ENCODE measurements at places on chromosomes 4 and X.
A peak's percentile ranks its signal among the peaks of the same experiment; 100 is the strongest.

DNA sequence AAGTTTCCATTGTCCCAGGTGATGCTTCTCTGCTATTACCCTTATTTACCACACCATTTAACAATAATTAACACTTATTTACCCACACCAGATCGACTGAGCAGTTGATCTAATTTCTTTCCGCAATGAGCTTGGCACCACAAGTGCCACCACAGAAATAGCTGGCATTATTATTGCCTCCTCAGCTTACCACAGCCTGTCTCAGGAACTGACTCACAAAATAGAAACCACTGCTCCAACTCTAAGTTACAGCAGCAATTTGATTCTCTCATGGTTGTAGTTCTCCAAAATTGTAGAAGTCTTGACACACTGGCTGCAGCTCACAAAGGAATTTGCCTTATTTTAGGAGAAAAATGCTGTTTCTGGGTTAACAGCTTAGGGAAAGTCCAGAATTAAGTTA lies 22.5 kb downstream of the ZNF721 start:
- DNase-seq = no peak

DNA sequence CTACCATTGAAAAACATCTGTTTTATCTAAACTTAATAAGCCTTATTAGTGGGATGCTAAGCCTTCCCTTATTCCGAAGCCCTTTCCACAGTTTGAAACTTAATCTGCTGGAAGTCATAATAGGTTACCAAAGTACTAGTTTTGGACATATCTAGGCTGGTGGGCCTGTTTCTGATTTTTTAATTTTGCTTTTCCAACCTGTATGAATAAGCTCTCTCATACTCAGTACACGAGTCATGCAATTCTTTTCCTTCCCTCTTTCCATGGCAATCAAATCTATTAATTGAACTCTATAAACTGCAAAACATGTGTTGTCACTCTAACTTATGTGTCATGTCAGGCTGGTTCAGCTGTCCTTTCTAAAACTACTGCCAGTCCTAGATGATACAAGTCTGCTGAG lies 91.0 kb downstream of the AMMECR1 start:
- DNase-seq = no peak

GRCh38 chrX:21658152-21658737 lies at the start of gene KLHL34:
Gene KLHL34, minus strand, starts transcription at chrX:21658330. Its CDS starts 542 bp downstream, at chrX:21657788.
- no peak for DNase-seq

DNA sequence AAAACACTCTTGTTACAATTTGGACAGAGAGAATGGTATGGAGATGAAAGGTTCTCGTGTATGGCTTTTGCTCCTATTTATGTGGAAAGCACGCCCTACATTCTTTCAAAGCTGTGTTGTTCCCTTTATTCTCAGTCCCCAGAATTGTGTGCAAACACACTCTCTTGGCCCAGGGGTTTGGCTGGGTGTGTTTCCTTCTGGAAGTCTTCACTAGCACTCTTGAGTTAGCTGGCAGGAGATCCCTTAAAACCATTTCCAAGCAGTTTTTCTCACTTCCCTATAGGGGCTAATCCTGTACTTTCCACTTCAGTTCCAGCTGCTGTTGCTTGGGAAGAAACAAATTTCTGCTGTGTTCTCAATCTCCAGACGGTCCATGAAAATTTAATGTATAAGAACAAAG lies 35.1 kb downstream of the FHL1 start:
- DNase-seq = no peak

- DNase-seq = no peak
Observed at GRCh38 chr4:150874338-150875226, 140.5 kb downstream of the LRBA start.

DNA sequence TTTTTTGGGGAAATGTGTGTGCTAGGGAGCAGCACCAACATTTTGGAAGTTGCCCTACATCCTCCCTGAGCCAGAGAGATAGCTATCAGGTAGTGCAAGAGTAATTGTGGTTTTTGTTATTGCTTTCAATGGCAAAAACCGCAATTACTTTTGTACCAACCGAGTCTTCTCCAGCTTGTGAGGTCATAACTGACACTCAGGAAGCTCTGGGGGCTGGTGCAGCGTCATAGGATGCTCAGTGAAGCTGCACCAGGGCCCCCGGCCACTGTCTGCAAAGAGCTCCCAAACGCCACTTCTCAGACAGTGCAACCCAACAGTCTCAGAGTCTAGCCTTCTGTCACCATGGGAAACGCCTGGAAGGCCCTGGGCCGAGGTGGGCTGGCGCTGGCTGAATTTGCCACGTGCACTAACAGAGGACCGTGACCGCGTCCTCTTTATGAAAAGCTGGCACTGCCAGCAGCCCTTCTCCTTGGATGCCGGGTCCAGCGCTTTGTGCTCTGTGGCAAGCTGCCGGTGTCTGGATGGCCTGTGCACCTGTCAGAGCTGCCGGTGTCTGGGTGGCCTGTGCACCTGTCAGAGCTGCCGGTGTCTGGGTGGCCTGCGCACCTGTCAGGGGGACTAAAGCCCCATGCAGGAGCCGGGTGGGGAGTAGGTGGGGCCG lies 19.4 kb downstream of the SH3TC1 start:
- no peak for DNase-seq

GRCh38 chr4:184099535-184099966 lies 118.1 kb downstream of the ENPP6 start:
- no peak for DNase-seq

DNA sequence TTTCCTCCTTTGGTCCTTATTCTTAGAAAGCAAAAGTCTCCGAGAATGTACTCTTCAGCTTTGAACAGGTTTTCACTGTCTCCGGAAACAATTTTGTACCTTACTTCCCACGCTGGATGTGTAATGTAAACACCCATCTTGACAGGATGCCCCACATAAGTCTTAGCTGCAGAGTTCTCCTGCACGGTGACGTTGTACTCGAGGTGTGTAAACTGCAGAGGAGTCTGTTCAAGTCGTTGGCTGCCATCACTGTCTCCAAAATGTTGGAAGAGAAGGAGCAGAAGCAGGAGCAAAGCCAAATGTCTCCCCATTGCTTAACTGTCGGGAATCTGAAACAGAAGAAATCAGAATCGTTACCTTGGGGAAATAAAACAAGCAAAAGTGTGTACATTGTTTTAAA lies 14.1 kb downstream of the FAT1 start:
- no peak for DNase-seq

DNA sequence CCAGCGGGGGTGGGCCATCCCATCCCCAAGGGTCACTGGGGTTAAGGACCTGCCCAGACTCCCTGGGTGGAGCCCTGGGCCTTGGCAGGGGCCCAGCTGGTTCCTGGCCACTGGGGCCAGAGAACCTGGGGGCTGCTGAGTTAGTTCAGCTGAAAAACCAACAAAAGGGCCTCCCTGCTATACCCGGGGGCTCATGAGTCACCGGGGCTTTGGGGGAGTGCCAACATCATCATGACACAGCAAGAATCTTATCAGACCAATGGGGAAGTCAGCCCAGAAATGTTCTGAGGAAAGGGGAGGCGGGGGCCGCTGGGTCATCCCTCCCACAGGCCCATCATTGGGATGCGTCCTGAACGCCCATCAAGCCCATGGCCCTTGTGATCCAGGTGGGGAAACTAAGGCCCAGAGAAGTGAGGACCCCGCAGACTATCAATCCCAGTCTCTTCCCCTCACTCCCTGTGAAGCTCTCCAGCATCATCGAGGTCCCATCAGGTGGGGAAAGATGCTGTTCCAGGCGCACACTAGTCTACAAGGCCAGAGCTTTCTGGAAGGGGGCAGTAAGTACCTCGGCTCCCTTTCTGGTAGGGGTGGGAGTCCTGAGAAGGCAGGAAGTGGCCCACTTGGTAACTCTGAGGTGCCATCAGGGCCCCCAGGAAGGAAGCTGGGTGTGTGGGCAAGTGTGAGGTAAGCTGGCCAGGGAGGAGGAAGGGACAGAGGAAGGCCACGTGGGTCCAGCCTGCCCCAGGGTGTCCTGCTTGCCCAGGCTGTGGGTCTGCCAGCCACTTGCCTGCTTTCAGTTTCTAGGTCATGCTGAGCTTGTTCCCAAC lies 4.5 kb downstream of the G6PD start:
- peak; percentile 89 for DNase-seq

- DNase-seq = no peak
Observed at GRCh38 chr4:55611358-55612059, 19.5 kb upstream of the PDCL2 start.

DNA sequence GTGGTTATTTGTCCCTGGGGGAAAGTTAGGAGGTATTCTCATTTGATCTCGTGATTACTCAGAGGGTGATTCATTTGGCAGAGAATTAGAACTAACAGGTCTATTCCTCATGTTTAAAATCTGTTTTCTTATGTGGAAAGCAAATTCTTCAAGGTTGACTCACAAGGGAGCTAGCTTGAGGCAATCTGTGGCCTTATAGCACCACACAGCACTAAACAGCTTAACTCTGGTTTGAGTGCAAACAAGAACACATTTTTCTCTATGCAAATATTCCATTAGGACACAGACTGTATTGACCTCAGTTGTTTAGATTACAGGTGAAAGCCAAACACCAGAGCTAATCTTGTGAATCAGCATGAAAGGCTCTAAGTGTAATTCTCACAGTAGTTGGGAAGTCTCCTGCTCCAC lies 694.4 kb upstream of the POU3F4 start:
- DNase-seq = no peak

- DNase-seq = no peak
Observed at GRCh38 chr4:105896461-105896942, 1.2 kb downstream of the NPNT start.

- no peak for DNase-seq
Observed at GRCh38 chr4:138301536-138301935, 59.4 kb upstream of the SLC7A11 start.

- no peak for DNase-seq
Observed at GRCh38 chr4:38654273-38654672, 9.7 kb upstream of the KLF3 start.

DNA sequence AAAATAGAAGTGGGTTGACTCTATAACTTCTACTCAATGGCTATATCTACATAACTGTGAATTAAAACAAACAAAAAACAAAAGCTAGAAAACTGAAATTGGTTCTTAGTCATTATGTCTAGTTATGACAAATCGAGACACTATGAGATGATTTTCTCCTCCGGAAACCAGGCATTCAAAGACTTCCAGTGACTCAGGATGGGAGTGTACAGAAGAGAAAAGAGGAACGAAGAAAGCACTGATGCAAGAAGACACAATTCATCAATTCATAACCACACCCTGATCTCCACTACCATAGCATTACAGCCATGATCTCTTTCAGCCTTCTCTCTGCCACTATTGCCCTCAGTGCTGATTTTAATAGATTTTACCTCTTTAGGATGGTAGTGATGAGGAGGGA lies 253.6 kb downstream of the CBLL2 start:
- peak; percentile 8 for DNase-seq

DNA sequence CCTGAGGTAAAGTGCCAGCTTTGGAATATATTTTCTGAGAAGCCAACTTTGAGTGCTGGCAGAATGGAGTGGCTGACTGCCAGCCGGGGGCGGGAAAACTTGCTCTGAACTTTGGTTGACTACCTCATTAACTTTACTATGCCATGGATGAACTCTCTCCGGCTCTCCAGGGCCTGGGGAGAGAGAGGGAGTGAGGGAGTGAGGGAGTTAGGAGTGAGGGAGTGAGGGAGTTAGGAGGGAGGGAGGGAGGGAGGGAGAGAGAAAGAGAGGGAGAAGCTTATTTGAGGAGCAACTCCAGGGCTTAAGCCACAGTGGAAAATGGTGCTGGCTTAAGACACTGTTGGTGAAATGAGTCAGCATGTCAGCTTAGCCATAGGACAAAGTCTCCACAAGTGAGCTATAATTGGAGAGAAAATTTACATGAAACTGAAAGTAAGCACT lies 280.9 kb upstream of the RPS6KA3 start:
- no peak for DNase-seq

GRCh38 chr4:32133734-32134133 lies 1413.6 kb downstream of the PCDH7 start:
- no peak for DNase-seq

GRCh38 chr4:7105276-7105675 lies 37.4 kb upstream of the GRPEL1 start:
- DNase-seq = no peak

GRCh38 chr4:155403886-155404285 lies 27.1 kb upstream of the MAP9 start:
- DNase-seq = peak; percentile 12

DNA sequence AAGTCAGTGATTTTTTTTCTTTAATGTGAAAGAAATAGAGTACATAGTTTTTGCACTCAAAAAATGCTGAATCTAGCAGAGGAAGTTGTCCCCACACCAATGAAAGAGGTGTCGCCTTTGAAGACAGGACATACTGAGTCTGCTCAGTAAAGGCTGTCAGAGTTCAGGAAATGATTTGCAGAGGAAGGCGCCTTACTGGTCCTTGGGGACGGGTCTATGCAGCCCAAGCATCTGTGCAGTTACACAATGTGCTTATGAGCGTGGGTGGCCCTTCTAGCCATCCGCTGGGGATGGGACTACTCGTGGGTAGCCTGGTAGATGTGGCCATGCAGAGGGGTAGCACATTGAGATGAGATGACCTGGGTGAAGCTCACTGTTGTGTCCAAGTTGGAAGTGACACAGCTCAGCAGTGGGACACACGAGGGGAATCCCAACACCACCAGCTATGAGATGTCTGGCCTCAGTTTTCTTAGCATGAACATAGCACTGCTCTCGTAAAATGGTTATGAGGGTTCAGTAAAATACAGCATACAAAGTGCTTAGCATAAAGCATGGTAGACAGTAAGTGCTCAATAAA lies 116.5 kb upstream of the RBPJ start:
- no peak for DNase-seq

DNA sequence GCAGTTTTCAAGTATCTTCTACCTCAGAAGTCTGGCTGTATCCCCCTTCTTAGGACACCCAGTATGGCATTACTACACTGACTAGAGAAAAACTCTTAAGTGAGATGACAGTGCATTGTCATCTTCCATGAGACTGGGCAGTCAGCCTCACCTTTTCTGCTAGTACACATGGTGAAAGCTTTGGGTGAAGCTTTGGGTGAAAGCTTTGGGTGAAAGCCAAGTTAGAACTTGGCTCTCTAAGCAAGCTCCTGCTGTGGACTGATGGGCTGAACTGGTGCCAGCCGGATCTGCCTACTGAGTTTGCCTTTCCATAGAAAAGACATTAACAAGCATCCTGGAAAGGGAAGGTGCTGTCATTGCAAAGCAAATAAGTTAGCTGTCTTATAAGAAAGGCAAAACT lies 8.8 kb downstream of the EPHA5 start:
- no peak for DNase-seq

- no peak for DNase-seq
Observed at GRCh38 chrX:46262304-46262703, 282.9 kb downstream of the ZNF674 start.

DNA sequence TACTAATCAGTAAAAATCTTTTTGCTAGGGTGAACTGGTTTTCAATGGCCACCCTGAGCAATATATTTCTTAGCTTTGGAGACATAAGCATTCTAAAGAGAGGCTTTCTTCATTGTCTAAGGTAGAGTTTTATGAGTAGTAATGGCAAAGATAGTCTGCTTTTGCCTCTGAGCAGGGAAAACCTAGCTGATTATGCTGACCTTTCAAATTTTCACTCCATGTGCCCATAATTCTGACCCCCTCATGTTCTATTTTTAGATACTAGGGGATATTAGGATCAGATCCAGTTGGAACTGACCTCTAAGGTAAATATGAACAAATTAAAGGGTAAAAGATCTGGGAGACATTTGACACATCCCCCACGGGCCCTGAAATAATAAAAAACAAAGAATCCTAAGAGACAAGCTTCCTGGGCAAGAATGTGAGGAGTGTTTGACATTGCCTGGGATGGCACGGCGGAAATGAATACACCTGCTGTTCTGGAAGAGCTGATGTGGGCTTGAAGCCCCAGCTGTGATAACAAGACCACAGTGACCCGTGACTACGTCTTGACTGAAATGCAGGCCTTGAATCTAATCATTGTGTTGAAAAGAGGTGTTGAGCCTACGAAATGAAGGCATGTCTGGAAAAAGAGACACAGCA lies 392.1 kb upstream of the FRG1 start:
- DNase-seq = no peak

Measured in hepatic stellate cell (primary cell).